ENCODE measurements at places on chromosomes 1 and 21. TPM values are rescaled to one million over a fixed set of nuclear protein-coding genes. Genes with fewer than 3 reads are reported as not detected.
A peak's percentile ranks its signal among the peaks of the same experiment; 100 is the strongest.

GRCh38 chr1:119084798-119085197, 55.7 kb downstream of the WARS2 start:
- DNase-seq = no peak

DNA sequence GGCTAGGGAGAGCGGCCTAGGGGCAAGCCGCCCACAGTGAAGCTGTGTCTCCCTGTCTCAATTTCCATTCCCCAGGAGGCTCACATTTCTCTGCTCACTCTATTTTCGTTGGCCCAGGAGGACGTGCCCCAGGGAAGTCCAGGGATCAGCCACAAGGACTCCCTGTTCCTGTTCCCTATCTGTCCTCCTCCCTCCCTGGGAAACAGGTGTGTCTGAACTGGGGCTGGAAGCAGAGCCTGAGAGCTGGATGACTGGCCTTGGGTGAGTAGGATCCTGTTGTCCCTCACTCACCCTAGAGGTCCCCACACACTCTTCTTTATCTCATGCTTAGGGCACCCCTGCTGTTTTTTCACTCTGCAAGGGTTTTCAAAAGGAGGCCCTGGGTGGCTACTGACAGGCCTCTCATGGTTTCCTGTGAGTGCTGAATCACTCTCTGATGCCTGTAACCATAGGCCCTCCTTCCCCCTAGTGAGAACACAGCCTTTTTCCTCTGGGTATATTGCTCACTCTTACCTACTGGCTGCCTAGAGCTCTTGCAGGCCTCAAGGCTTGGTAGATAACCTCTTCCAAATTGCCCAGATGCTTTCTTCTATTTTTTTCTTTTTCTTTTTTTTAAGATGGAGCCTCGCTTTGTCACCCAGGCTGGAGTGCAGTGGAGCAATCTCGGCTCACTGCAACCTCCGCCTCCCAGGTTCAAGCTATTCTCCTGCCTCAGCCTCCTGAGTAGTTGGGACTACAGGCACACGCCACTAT, 3.3 kb upstream of the UTP11 start:
- peak; percentile 51 for DNase-seq

GRCh38 chr1:211724687-211725196, 49.3 kb upstream of the NEK2 start:
- DNase-seq = peak; percentile 35

Gene MRPS21
- total RNA-seq = 55.9 TPM

GRCh38 chr1:16145030-16145661, 10.7 kb downstream of the EPHA2 start:
- DNase-seq = peak; percentile 92

Gene HORMAD1
- not detected for total RNA-seq

DNA sequence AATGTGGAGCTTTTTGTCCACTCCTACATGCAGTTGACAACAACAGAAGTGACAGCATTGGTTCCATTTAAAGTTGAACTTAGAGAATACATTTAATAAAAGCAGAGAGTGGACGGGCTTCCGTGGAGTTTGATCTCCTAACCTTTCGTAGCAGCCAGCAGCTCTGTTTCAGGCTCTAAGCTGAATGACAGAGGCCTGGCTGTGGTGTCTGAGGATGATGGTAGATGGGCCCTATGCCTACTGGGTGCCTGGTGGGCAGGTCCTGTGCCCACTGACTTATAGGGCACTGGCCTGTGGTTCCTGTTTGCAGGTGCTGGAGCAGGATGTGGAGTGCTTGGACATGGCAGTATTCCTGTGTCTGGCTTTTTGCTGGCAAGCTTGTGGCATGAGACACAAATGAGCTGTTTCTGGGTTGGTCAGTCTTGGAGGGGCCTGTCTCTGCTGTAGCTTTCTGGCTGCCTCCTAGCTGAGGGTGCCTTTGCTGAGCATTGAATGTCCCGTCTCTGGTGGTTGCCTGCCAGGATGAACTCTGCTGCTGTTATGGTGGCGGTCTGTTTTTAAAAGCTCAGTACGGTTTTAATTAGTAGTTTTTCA, 54.6 kb downstream of the PRDM2 start:
- no peak for DNase-seq

DNA sequence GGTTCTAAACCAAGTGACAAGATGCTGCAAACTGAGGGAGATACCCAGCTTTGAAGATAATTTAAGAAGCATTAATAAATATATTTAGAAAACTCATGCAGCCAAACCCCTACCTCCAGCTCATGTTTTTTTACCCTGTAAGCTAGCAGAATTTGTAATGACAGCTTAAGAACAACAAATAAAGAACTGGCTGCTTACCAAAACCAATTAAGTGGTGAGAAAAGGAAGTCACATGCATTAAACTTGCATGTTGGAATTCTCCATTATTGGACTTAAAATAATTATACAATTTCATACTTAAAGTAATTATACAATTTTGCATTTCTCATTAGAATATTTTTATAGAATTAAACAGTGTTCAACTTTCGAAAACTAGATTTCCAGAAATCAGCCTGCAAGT, 75.6 kb upstream of the CNIH3 start:
- DNase-seq = no peak

DNA sequence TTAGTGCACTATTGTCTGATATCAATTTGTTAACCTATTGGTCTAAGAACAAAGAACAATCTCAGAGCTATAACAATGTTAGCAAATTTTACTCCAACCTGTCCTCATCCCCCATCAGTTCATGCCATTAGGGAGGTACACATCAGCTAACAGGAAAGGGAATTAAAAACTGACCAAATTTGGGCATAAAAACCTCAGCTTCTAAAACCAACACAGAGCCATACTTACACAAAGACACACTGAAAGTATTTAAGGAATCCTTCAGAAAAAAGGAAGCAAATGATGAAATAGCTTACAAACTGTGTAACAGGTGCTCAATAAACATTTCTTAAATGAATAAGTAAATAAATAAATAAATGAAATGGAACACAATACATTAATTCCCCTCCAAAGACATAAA, 89.2 kb downstream of the TTLL7 start:
- DNase-seq = no peak

GRCh38 chr1:100752791-100753190, 33.2 kb downstream of the VCAM1 start:
- no peak for DNase-seq

GRCh38 chr1:57489358-57490036, 65.6 kb upstream of the DAB1 start:
- peak; percentile 73 for DNase-seq

GRCh38 chr1:229406798-229407197, 27.1 kb downstream of the ACTA1 start:
- no peak for DNase-seq

- no peak for DNase-seq
Measured at GRCh38 chr1:101741910-101742309, 254.8 kb downstream of the OLFM3 start.

DNA sequence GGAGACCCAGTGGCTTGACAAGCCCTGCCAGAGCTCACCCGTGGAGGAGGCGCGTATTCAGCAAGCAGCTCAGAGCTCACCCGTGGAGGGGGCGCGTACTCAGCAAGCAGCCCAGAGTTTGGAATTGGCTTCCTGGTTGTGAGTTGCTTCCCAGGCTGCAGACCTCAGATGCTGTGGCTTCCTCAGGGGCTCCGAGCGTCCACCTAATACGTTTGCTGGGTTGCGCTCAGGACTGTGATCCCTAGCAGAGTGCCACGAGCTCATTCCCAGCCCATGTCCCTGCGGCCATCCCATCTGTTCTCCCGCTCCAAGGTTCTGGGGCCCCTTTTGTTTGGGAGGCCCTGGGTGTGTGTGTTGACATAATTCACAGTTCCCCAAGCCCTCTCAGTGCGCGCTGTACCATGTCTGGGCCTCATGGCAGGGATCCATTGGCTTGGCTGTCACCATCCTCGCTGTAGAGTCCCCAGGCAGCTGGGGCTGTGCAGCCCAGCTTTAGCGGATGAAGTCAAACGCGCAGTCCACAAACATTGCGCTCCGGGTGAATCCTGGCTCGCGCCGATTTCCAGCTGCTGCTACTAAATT, 3.6 kb downstream of the AJAP1 start:
- DNase-seq = no peak

Gene NBPF4
- total RNA-seq = 0.60 TPM

Gene UTS2
- 0.10 TPM for total RNA-seq

DNA sequence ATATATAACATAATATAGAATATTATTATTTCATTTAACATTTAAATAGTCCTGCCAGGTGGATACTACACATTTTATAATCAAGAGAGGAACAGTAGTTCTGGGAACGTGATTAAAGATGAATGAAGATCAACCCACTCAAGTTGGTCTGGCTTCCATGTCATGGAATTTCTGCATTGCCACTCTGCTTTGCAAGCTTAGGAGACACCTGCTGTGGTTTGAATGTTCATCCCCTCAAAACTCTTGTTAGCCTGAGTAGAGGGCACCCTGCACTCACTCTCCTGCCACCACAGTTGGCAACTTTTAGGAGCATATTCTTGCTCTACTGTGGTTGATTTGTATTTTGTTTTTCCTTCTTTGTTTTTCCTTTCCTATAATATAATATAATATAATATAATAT, 153.2 kb downstream of the GLUL start:
- no peak for DNase-seq

Gene CD101
- 0.39 TPM for total RNA-seq

DNA sequence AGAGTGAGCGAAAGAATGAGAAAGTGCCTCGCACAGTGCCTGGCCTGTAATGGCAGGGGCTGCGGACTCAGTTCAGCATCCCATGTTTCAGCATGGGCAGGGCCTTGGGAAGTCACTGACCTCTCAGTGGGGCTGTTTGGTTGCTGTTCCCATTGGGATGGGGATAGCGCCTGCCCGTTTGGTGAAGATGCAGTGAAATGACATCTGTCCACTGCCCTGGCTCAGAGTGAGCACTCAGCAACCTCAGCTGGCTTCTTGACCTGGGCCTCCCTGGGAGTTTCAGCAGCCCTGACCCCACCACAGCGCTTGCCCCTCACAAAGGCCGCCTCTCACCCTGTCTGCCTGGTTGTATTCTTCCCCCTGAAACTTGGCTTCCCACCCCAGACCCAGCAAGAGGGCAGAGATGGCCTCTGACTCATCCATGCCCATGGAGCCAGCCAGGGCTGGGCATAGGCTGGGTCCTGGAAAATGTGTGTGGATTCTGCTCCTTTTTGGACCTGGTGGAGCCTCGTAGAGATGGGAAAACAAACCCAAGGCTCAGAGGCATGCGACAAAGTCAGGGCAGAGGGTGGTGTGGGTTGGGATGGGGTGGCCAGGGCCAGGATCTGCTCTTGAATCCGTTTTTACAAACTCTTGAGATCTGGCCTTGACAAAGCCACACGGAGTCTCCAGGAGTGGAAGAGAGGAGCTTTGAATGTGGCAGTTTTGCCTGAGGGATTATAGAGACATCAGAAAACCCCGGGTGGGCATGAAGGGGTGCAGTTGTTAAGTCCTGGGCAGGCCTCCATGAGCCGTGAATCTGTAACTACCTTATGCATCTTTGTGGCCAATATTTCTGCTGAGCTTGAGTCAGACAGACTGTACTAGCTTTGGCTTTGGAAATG, 1.2 kb downstream of the XKR8 start:
- peak; percentile 9 for DNase-seq

Gene OR2T33
- not detected for total RNA-seq

Gene CNKSR1
- total RNA-seq = 0.12 TPM

Gene NPPB
- not detected for total RNA-seq

Gene GPR153
- 11.8 TPM for total RNA-seq

DNA sequence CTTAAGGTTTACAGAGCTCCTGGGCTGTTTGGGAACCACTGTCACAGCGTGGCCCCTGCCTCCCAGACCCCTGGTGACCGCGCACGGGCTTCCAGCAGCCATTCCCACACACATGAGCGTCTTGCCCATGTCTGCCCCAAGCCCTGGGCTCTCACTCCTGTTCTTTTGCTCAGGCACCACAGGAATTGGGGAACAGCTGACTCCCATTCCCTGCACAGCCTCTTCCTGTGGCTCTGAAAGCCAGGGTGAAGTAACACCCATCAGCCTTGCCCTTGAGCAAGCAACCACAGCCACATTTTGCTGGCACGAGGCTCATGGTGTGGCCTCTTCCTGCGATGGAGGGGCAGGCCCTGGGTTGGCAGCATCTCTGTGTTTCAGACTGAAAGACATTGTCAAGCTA, 14.3 kb upstream of the GPR157 start:
- peak; percentile 93 for DNase-seq

- no peak for DNase-seq
Measured at GRCh38 chr1:68093737-68094136, 43.3 kb upstream of the DIRAS3 start.

DNA sequence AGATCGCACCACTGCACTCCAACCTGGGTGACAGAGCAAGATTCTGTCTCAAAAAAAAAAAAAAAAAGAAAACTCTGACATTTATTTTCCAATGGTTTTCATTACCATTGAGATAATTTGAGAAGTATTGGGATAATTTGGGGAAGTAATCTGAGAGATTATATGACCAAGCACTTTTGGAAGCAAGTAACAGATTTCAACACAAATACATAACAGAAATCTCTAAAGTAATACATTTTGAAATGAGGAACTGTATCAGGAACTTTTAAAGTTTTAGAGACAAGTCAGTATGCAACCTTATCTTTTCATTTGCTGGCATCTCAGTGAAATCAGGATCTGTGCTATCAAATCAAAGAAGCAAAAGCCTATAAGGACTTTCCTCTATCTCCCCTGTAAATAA, 25.4 kb upstream of the SLC16A1 start:
- DNase-seq = no peak

Gene LDLRAD1
- total RNA-seq = not detected

DNA sequence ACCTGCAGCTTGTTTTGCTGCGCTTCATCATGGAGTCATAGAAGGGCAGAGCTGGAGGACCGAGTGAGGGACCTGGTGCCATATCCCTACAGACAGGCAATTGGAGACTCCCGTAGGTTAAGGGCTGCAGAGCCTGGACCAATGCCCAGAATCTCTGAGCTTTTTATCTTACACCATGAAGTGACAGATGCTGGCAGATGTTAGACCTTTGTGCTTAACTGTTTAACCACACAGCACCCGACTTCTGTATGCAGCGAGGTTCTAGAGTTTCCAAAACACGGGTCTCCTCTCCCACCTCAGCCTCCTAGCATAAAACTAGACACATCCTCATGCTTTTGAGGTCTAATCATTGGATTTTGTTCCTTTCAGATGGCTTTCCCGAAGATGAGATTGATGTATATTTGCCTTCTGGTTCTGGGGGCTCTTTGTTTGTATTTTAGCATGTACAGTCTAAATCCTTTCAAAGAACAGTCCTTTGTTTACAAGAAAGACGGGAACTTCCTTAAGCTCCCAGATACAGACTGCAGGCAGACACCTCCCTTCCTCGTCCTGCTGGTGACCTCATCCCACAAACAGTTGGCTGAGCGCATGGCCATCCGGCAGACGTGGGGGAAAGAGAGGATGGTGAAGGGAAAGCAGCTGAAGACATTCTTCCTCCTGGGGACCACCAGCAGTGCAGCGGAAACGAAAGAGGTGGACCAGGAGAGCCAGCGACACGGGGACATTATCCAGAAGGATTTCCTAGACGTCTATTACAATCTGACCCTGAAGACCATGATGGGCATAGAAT, 47.6 kb downstream of the B3GALT5 start:
- DNase-seq = peak; percentile 85

GRCh38 chr1:24186993-24187790, at the start of gene IFNLR1:
Gene IFNLR1 (minus strand): TSS chr1:24187289. CDS start chr1:24187248, 41 bp downstream.
- DNase-seq = peak; percentile 82

Gene DR1
- 69.7 TPM for total RNA-seq

Data from RPMI7951 (cell line).